NCI-H2029 treated with DMSO at 0.1 percent for 48 hours (cell line): ENCODE measurements at places on chromosomes 7 and 10.

DNA sequence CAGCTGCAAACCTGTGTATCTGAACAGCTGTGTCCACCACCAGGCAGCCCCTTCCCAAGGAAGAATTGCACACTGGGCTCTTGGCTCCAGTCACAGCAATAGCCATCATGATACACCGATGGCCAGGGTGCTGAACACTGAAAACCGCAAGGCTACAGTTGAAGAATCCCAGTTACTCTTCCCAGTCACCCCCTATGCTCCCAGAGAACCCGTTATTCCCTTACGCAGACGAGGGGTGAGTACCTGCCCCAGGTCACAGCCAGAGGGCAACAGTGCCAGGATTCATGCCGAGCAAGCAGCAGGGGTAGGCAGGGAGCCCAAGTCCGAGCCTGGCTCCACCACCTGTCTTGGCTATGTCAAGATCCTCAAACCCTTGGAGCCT lies 57.8 kb downstream of the RASGEF1A start:
- no peak for DNase-seq

DNA sequence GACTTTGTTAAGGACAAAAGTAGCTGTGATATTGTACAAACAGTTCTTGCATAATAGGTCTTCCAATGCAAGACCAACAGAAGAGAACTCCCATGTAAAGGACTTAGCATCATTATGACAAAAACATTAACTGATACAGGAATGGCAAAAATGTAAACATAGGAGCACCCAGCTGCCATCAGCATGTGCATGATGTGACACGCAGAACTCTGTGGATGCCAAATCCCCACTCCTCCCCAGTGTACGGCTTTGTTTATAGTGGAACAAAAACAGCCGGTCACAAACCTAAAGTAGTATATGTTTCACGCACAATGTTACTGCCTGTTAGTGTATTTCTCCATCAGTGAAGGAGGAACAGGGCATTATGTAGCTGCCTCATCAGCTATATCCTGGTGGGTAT lies 316.0 kb upstream of the AOAH start:
- DNase-seq: no peak

DNA sequence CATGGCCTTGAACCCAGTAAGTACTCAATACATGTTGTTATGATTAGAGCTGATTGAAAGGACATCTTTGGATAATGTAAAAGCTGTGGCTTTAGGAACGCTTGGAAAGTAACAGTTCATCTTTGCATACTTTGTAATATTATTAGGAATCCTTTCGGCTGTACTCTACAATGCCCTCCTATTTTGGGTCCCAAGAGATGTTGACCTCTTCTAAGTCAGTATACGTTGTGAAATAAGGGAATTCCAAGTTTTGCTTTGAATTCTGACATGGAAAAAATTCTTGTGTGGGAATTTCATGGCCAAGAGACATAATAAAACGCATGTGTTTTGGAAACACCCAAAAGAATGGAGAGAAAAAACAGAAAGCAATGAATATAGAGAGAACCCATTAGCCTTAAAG lies 7.7 kb downstream of the AGR3 start:
- DNase-seq: no peak

- DNase-seq: no peak
Observed at GRCh38 chr7:17697128-17697881, 243.0 kb downstream of the SNX13 start.

DNA sequence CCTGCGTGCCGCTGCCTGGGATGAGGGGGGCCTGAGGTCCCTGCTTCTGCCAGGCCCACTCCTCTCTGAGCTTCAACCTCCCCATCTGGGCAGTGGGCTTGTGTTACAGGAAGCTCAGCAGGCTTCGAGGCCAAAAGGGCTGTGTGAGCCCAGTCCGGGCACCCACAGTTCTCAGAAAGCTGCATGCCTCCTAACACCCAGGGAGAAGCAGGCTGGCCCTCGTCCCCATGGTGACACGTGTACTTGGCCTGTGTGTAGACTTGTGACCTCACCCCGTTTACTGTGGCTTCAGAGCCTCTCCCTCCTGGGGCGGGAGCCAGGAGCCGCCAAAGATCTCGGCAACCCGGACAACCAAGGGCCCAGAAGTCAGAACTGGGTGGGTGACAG lies 2.2 kb upstream of the GRIFIN start:
- DNase-seq: peak; percentile 48

DNA sequence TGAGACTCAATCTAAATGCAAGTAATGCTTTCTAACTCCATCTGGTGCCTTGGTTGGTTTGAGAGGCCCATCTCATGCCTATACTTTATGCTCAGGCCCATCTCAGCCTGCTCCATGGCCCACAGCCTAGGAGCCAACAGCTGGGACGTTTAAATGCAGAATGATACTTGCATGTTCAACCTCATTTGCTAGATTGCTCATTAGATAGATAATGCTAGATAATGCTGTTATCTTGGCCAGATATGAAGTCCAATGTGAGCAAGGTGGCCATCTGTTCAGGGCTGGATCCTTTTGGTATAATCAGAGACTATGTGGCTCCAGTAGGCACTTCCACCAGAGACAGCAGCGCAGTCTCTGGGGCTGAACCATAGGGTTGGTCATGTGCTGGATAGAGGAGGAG lies 321.6 kb upstream of the PHYHIPL start:
- no peak for DNase-seq

GRCh38 chr10:110045772-110046171 lies 38.0 kb downstream of the ADD3 start:
- peak; percentile 1 for DNase-seq

DNA sequence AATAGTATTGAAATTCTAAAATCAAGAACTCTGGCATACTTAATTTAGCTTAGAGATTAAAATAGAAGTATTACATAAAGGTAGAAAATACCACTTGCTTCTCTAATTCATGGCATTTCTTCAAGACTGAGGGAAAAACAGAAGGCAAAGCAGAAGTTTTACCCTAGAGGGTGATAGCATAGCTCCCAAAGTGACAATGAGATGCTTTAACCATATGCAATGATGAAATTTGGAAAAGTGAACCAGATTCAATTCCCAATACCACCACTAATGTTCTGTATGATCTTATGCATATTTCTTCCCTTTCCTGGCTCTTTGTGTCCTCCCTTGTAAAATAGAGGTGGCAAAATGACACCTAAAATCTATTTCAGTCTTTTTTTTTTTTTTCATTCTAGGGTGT lies 225.8 kb upstream of the PCLO start:
- DNase-seq: no peak

DNA sequence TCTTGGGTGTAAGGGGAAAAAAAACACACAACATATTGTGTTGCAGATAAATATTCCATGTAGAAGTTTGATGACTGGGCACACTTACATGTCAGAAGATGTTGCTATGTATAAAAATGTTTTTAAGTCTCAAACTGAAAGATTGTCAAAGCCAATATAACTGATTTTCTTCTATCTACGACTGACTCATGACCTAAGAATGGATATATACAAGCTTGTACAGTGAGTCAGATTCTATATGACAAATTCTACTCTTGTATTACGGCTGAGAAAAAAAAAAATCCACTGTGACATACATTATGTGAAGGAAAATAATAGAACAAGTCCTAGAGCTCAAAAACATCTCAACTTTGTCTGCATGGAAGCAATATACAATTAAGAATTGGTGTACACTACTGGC lies 343.0 kb upstream of the PCDH15 start:
- DNase-seq: no peak

- DNase-seq: no peak
Observed at GRCh38 chr10:123553810-123554430, 112.2 kb upstream of the GPR26 start.

- DNase-seq: no peak
Observed at GRCh38 chr7:20005081-20005480, 212.1 kb downstream of the MACC1 start.
